ENCODE measurements at places on chromosomes 2 and 18.

DNA sequence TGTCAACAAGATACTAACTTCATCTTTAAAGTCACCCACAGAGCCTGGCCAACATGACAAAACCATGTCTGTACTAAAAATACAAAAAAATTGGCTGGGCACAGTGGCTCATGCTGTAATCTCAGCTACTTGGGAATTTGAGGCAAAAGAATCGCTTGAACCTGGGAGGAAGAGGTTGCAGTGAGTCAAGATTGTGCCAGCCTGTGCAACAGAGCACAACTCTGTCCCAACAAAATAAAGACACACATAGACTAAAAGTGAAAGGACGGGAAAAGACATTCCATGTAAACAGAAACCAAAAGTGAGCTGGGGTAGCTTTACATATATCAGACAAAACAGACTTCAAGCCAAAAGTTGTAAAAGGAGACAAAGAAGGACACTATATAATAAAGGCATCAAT, 34.8 kb downstream of the USP34 start:
- no peak for DNase-seq

GRCh38 chr2:238484522-238485452, 58.1 kb downstream of the ASB1 start:
- no peak for DNase-seq

DNA sequence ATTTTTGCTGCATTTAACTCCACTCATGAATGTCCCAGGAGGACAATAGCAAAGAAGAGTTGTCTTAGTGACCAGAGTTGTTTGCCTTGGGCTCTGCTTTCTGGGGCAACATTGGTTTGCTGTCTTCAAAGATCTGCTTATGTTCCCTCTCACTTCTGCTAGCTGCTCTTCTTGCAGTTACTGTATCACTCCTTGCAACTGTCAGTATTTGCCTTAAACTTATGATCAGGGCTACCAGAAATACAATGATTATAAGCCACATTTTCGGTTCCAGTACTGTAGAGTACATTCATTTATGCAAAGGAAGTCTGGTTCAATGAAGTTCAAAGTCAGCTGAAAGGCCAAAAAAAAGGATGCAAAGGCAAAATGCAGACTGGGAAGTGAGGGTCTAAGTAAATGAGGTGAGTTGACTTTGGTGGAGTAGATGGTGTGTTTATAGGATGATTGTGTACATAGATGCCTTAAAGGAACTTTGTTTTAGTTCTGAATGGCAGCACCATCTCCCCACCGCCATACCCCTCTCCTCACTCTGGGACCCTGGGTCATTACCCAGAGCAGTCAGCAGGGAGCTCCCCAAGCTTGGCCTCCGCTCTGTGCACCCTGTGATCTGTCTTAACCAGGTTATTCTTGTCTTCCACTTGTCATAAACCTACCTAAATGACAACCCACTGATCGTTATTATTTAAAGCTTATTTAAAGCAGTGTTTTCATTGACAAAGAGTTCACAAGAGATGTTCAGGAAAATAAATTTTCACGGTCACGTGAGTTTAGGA, 236.0 kb downstream of the DOK6 start:
- no peak for DNase-seq

DNA sequence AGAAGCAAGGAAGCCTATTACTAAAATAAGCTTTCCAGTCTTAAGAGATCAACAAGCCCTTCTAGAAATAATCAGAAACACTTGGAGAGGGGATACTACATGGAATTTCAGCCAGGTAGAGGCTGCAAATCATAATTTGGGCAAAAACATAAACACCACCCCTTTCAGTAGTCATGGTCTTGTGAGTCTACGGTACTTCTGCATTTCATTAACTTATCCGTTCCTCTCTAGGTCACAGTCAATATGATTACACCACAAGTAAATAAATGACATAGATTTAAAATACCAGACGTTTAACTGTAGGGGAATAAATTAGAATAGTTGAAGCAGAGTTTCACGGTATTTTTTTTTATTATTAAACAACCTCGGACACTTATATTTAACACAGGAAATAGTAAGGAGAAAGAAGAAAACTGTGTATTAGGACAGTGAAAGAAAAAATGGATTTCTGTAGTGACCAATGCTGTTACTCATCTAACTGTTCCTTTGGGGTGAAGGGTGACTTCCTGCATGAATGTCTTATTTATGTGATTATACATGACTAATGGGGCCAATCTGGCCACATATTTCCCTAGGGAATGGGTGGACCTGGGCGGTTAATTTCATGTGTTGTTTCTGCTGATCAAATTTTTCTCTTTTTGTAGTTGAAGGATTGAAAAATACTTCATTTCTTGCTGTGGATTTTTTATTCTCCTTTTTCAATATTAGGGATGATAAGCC, 456.6 kb upstream of the UBE2E3 start:
- no peak for DNase-seq

GRCh38 chr2:206558492-206558891, 83.8 kb upstream of the FAM237A start:
- DNase-seq: no peak

DNA sequence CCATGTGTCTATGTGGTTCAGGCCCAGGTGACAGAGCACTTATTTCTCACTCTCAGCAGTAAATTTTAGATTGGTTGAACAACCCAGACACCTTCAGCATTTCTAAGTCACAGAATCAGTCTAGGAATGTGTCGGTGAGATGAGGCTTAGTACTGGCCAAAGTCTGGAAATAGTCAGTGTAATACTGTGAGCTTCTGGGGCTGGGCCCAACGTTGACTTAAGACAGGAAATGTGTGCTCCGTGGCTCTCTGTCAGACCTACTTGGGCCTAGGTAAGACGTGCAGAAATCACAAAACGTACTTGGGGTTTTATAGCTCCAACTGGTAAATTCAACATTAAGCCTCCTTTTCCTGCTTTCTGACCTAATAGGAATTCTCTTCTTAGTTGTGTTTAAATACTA, 160.3 kb upstream of the COL3A1 start:
- no peak for DNase-seq

DNA sequence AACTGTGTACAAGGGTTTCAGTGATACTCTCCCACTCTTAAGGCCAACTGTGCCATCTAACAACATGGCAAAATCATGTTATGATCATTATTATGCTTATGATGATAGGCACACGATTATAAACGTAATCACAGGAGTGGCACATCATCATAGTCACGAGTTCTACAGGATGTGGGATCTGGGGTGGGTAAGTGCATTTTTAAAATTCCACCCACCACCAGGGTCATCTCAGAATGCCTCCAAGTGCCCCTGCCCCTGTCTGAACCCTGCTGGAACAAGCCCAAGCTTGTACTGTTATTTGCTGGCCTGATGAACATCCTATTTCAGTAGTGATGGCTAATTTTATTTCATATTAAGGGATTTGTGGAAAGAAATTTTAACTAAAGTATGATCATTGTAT, 117.8 kb downstream of the PTPRM start:
- no peak for DNase-seq

GRCh38 chr2:120775801-120776589, 40.3 kb downstream of the GLI2 start:
- no peak for DNase-seq

- DNase-seq: no peak
These were observed 562 bp downstream of the CENPA start for GRCh38 chr2:26786207-26787028.

- peak; percentile 25 for DNase-seq
These were observed 50.4 kb downstream of the MALT1 start for GRCh38 chr18:58721566-58722239.

- DNase-seq: no peak
These were observed 54.3 kb downstream of the DGKD start for GRCh38 chr2:233408366-233409285.

- peak; percentile 43 for DNase-seq
These were observed 38.5 kb downstream of the LPIN1 start for GRCh38 chr2:11784747-11785610.

DNA sequence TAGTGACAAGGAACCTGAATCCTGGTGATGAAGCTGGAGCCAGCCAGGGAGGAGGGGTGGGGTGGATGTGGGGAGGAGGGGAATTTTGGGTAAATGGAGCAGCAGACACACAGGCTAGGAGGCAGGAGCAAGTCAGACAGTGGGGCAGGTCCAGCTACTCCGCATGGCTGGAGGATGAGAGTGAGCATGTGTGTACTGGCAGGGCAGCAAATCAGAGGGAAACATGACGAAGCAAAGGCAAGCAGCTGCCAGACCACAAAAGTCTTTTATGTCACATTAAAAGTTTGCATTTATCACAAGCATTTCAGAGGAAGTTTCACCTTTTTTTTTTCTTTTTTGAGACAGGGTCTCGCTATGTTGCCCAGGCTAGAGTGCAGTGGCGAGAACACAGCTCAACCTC, 11.9 kb upstream of the KIDINS220 start:
- DNase-seq: no peak

DNA sequence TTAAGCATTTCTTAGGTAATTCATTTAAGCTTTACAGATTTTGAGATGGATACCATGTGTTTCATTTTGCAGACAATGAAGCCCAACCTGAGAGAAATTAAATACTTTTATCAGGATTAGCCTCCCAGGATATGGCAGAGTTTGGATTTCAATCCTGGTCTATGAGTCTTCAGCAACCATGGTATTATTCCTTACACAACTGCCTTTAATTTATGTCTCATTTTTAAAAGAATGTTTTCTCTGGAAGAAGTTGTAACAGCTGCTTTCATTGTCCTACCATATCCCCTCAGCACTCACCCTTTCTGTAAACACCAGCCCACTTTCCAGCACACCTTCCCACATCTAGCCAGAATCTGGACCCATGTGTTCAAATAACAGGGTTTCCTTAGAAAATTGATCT, 863.7 kb upstream of the VRK2 start:
- DNase-seq: no peak

GRCh38 chr2:209367075-209367747, 56.6 kb upstream of the MAP2 start:
- DNase-seq: no peak

DNA sequence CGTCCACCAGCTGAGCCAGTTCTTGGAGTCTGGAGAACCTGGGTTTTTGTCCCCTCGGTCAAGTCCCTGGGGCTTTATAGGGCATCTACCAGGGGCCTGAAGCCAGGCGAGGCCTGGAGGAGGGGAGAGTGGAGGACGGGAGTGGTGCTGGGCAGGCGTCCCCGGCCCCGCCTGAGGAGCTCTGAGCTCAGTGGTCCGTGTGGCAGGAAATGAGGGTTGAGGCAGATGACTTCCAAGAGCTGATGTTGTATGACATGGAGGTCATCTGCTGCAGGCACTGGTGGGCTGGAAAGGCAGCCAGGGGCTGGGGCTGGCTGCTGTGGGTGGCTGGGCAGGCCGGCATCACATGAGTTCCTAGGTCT, 118.5 kb upstream of the HS6ST1 start:
- peak; percentile 5 for DNase-seq

DNA sequence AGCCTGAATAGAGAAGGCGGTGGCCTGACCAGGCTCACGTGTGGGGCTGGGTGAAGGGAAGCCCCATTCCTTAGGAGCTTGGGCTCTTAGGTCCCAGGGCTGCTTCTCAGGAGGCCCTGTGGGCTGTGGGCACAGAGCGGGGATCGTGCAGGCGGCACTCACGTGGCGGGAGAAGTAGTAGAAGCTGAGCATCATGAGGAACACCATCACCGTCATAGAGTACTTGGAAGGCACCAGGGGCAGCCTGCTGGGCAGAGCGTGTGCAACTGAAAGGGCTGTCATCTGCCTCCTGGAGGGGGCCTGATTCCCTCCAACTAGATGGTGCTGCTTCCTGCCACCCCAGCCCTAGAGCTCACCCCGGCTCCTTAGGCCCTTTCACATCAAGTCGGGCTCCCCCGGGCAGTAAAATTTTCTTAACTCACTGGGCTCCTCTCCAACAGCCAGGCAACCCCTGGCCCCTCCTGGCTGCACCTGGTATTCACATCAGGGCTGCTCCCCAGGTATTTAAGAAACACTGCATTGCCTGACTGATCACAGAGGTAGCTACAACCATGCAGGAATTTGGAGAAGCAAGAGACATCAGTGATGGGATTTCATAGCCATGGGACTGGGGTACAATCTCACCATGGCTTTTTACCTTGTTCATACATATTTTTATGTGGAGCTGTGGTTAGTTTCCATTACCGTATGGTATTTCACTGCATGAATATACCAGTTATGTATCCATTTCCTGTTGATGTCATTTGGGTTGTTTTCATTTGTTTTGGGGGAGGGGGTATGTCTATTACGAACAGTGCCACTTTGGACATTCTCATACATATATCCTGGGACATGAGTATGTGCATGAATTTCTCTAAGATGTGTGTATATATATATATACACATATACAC, 32.9 kb downstream of the CENPO start:
- peak; percentile 26 for DNase-seq

GRCh38 chr2:64852771-64853241, 136.4 kb upstream of the SLC1A4 start:
- no peak for DNase-seq

DNA sequence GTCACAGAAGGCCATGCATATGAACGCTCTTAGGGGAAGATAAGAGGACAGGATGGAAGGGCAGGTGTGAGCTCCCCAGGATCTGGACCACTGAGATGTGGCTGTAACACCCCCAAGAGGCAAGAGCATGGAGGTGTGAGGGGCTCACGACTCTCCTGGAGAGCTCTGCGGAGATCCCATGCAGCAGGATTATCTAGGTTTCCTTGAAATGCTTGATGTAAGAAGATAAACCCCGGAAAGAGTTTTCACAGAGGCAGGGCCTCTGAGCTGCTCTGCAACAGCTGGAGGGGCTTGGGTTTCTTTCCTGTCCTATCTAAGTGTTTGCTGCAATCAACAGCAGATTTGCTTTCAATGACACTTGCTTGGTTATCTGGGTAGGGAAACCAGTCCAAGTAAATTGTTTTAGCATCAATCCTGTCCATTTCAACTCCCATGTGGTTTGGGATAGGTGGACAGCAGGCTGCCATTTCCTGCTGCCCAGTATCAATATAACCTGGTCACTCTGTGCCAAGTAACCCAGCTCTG, 138.9 kb downstream of the SMAD2 start:
- DNase-seq: no peak

- no peak for DNase-seq
These were observed 448.7 kb downstream of the DCDC2C start for GRCh38 chr2:4152051-4152450.

- no peak for DNase-seq
These were observed 68.0 kb downstream of the COX7A2L start for GRCh38 chr2:42293019-42293418.

- no peak for DNase-seq
These were observed 22.8 kb downstream of the GPC1 start for GRCh38 chr2:240458044-240458899.

DNA sequence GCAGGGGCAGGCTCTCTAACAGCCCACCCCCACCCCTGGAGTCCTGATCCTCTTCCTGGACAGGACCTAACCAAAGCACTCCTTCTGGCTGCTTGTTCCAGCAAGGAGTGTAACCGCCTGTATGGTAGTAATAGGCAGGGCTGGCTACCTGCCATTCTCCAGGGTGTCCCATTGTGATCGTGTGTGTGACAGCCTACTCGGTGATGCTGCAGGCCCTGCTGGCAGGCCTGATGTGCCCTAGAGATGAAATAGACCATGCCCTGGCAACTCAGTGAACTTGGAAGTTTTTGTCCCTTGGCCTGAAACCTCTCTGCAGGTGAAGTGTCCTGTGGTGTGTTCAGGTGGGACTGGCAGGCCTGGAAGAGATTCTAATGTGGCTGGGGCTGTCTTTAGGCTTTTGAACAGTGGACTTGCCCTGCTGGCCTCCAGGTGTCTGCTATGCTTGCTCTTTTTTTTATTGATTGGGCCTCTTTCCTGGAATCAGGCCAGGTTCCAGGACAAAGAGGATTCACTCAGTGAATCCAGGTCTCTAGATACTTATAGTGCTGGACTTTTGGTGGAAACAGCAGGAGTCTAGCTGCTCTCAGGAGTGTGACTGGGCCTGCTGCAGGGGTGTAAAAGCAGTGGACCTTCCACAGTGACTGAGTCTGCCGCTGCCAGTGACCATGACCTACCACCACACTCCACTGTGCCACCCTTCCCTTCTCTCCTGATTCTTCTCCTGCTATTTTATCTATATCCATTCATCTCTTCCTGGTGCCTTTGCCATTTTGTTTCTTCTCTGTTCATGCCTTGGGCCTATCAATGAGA, 132.1 kb downstream of the CTIF start:
- no peak for DNase-seq

Data from CD4-positive, alpha-beta T cell treated with Interleukin-4 for 1 hour (primary cell).